ENCODE measurements at places on chromosomes 6 and 20. TPM values are rescaled to one million over a fixed set of nuclear protein-coding genes. Genes with fewer than 3 reads are reported as not detected.

Gene CST1
- 29.3 TPM for total RNA-seq

- peak; percentile 51 for DNase-seq
These were observed 12.1 kb downstream of the PPP2R5D start for GRCh38 chr6:42996513-42996912.

Gene PAK5
- not detected for total RNA-seq

DNA sequence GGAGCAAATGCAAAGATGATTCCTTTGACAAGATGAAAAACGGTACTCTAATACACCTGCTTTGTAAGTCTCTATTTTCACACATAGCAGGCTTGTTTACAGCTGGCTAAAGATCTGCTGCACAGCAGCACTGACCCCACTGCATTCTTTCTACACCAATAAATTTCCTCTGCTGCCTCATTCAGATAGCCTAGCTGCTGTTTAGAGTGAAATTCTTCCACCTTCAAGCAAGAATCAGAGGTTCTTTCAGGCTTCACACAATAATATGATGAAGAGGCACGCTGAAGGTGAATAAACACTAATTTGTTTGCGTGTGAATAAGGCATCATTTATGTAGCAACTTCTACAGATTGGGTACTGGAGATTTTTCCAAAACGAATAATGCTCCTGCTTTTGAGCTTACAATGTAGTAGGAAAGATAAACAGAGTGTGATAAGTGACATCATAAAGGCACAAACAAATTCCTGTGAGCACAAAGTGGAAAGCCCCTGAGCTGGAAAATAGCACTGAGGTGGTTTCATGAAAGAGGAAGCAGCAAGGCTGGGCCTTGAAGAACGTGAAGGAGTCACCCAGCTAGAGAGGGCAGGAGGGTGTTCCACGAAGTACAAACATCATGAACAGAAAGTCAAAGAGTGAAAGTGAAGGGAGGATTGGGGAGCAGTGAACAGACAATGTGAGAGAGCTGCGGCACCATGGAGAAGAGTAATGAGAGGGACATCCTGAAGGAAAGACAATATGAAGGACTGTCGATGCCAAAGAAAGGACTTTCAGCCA lies 543.4 kb downstream of the CD83 start:
- peak; percentile 30 for DNase-seq

DNA sequence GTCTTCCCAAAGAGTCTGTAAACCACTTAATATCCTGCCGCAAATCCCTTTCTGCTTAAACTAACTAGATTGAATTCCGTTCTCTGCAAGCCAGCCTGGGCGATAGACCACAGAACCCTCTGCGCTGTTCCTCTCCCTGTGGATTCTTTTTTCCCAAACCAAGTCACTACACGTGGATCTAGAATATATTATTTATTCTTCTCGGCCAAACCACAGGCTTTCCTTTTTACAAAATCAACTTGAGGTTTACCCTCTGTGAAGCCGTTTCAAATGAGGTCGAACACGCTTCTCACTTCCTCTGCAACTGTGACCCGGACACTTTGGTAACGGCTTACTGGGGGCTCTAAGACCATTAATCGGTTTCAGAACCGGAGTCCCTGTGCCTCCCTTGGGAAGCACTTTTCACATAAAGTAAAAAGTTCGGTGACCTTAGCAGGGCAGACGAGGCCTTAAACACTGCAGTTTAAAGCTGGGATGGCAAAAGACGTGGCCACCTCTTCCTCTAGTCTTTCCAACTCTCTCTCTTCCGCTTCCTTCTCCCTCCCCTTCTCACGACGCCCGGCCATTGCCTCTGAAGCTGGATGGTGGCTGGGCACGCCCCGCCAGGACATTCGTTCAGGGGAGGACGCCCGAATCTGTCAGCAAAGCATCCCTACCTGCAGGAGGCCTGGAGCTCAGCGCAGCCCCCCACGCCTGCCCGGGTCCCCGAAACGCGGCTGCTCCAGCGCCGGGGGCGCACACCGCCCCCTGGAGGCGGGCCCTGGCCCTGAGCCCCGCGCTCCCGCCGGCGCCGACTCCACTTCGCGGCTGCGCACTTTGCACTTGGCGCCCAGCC lies 55.0 kb upstream of the FOXC1 start:
- DNase-seq, result peak; percentile 56

GRCh38 chr6:17416806-17417205 lies 23.4 kb downstream of the CAP2 start:
- no peak for DNase-seq

DNA sequence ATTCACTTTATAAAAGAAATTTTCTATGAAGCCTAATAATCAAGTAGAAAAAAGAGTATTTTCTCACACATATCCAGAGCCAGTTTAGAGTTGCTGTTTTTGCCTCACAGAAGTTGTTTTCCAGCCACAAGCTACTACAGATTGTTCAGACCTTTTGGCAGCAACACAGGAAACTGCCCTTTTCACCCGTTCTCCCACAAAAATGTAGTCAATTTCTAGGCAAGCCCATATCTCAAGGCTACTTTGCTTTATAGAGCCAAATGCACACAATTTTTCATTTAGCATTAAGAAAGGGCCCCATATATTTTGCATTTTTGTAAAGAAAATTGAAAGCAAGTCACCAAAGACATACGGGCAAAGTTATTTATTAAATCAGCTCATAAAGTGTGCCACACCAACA lies 49.5 kb downstream of the EPB41L2 start:
- no peak for DNase-seq

DNA sequence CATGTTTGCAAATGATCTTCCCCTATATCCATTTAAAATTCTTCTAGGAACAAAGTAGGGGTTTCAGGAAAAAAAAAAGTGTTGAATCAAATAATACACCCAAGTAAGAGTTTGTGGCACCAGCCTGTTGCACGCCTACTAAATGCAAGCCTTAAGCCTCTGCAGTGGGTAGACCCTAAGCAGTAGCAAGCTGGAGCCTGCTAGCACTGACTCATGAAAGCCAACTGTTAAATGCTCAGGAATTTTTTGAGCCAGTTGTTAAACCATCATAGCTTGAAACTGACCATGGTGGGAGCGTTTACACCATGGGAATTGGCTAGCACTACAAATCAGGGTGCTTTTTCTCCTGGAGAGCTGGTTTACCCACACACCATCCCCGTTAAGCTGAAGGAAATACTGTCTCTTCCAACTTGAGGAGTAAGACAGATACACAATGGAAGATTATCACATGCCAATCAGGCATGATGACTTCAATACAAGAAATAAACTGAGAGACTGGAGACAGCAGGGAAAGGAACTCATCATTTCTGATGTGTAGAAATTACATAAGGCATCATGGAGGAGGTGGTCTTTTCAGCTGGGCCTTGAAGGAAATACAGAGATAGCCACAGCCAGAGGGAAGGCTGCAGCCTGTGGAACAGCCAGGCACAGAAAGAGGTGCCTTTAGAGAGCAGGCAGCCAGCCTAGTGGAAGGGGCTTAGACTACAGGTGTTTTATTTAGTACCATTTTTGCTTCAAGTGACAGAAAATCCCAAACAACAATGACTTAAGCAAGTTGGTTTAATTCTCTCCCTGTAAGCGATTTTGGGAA lies 110.8 kb downstream of the SNX5 start:
- no peak for DNase-seq

- no peak for DNase-seq
These were observed 178.1 kb upstream of the PRDM1 start for GRCh38 chr6:105907991-105908390.

Gene HLA-DOA
- total RNA-seq, result not detected

Gene HLA-DQA1
- total RNA-seq, result not detected

DNA sequence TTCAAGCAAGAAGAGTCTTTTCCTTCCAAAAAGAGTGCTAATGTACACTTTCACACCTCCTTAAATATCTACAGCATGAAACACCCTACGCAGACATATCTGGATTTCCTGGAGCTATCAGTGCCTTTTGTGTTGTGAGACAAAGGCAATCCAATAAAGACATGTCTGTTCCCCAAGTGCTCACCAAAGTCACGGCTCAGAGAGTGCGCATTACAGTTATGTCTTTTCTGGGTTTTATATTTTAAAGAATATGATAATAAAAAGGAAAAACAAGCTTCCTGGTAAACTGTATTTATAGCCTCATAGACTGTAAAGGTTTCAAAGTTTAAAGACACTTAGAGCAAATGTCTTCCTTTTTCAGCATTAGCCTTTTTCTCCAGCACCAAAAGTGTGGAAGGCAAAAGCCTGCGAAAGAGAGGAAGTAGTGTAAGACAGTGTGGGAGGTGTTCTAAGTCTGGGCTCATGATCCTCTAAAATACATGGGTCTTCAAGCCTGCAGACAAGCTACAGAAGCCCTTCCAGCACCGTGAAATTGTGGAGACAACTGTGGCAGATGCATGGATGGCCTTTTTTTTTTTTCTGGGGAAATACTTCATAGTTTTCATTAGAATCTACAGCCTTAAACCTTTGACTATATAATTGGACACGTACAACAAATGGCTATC lies 135.0 kb upstream of the SLC35B3 start:
- DNase-seq, result no peak

GRCh38 chr20:57868310-57868709 lies 158.5 kb upstream of the PMEPA1 start:
- no peak for DNase-seq

Gene TRAPPC3L
- not detected for total RNA-seq

GRCh38 chr20:14445310-14445709 lies 107.9 kb upstream of the FLRT3 start:
- peak; percentile 19 for DNase-seq

Gene RMND1
- 56.2 TPM for total RNA-seq

- DNase-seq, result no peak
These were observed 6.4 kb downstream of the FBXO30 start for GRCh38 chr6:145808239-145808638.

DNA sequence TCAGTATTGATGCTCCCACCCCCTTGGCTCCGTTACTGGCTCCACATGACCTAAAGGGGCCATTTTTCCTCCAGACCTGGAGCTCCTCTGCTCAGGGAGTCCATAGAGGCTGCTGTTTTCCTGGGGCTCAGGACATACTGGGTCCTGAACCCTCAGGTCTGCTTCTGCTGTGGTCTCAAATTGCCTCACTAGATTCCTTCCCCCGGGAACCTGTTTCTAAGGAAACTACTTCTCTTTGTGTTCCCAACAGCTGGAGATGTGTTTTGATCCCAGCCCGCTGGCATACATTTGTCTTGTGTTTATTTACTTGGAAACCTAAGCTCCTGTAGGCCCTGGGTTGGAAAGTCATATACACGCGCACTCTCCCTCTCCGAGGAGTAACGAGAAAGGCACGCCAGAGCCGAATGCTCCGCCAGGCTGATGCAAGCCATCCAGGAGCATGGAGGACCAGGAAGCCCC lies 222.8 kb downstream of the UST start:
- DNase-seq, result no peak

- no peak for DNase-seq
These were observed 190.0 kb downstream of the PLCB4 start for GRCh38 chr20:9258901-9259300.

DNA sequence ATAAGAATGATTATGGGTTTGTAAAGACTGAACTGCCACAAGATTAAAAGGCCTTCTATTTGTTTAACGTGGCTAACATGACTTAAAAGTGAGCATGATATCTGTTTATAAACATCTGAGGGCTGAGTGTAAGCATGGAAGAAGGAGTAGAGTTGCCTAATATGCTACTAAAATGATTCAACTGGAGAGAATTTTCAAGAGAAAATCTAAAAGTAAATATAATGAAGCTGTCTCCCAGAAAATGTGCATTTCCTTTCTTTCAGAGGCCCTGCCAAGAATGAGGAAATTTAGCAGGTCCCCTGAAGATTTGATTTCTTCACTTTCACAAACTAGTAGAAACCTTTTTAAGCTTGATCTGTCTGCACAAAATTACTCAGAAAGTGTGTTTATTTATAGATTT lies 4.2 kb upstream of the EYA4 start:
- no peak for DNase-seq

Gene FERMT1
- 7.7 TPM for total RNA-seq

DNA sequence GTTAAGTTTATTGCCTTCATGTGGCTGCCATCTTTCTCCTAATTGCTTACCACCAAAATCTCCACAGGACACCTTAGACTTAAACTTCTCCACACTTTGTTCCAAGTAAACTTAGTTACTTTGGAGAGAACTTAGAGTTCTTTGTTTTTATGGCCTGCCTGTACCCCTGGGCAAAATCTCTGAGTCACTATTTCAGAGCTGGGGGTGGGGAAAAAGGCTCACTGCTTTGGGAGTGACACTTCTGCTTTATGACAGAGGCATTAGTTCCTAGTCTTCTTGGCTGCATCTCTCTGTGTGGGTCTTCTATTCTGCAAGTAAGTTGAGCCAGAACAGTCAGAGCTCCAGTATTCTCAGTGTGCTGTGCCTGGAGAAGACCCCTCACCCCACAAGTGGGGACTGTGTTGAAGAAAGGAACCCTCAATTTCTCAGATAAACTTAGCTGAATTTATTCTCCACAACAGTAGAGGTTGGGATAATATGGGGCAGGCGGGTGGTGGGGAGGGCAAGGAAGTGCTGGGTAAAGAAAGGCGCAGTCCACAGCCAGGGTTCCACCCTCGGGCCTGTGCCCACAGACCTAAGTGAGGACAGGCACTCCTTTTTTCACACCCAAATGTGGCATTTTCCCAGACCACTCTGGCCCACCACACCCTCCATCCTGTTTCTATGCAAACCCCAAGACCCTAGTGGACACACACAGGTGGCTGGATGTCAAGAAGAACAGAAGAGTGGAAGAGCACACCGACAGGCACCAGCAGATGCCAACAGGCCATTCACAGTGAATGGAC lies 636.6 kb upstream of the MAN1A1 start:
- DNase-seq, result no peak

DNA sequence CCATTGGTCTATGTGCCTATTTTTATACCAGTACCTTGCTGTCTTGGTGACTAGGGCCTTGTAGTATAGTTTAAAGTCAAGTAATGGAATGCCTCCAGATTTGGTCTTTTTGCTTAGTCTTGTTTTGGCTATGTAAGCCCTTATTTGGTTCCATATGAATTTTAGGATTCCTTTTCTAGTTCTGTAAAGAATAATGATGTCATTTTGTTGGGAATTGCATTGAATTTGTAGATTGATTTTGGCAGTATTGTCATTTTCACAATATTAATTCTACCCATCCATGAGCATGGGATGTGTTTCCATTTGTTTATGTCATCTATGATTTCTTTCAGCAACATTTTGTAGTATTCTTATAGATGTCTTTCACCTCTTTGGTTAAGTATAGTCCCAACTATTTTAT lies 96.4 kb upstream of the PAK5 start:
- no peak for DNase-seq

DNA sequence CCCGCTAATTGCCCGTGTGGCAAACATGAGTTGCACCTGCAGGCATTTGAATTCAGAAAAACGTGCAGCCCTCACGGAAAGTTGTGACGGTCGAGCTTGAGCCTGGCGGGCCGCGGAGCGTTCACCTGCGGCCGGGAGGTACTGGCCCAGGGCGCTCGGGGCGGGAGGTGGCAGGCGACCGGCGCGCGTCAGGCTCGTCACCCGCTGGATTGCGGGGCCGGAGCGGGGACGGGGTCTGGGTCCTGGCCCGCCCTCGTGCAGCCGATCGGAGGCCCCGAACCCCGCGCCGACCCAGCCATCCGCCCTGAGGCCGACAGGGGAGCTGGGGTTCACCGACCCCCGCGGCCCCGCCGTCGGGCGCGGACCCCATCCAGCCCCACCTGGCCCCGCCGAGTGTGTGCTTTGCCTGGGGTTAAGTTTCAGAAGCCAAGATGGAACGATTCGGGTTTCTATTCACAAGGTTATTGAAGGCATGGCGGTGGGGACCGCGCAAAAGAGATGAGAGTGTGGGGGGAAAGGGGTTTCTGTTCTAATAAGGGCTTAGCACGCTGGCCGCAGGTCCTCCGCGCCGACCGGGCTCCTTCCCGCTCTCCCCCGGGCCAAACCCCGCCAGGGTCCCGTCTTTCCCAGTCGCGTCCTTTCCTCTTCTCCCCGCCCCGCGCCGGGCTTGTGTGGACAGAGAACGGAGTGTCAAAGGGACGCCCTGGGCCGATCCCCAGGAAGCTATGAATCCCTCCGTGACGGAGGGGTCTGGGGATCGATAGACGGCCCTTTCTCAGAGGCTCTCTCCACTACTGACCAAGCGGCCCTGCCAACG lies 1.6 kb upstream of the HEY2 start:
- DNase-seq, result peak; percentile 59

Measured in Caki2 (cell line).